ENCODE measurements at places on chromosomes 5 and 9.

DNA sequence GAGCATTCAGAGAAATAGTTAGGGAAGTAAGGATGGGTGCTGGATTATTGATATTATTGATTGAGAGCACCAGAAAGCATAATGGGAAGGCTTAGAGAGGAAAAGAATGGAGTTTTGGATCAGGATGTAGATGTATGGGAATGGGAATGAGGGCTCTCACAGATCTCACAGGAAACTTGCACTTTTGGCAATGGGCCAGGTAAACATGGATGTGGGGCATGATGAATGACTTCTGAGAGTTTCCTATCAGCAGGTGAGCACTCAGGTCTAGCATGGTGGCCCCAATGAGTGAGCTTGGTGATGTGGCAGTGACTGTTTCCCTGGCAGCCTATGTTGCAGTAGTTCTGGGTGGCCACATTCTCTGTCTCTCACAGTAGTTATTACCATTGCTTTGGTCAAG is 283.8 kb downstream of the FBXL7 start:
- no peak for DNase-seq

DNA sequence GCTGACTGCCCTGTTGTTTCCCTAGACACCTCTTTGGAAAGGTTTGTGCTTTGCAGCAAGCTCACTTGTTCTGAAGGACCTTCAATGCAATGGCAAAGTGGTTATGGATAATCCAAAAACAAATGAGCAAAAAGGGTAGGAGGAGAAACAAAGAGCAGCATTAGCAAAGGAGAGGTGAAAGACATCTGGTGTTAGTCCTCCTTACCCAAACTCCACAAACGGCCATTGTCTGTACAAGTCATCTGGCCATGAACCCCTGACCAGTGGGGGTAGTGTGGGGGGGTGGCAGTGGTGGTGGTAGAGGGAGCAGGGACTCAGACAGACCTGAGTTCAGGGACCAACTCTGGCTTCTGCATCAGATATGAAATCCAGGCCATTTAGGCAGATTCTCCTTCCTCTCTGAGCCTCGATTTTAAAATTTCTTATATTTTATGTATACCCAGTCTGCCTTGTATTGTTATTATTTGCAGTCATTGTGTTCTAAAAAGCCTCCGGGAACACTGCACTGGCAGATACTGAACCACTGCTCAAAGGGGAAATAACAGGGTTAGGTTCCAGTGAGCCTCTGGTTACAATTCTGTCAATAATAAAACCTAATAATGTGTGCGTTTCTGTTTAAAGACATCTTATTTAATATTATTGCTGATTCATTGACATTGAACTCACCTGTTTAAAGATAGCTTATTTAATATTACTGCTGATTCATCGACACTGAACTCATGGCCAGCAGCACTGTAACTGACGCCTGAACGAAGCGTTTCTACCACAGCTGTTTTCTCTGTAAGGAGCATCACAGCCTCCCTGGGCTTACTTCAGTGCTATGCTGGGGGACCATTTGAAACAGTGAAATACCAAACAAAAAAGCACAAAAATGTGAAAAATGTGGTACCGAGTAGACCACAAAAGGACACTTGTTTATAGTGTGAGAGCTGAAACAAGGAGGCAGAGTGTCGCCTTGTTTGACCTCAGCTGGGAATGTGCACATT is 156.0 kb downstream of the SEC61B start:
- DNase-seq: peak; percentile 16

- no peak for DNase-seq
Observed at GRCh38 chr5:155834271-155834975, 492.5 kb upstream of the SGCD start.

GRCh38 chr5:131973089-131973712 is 27.7 kb upstream of the MEIKIN start:
- DNase-seq: no peak

GRCh38 chr5:53969176-53969730 is 341.1 kb downstream of the ARL15 start:
- no peak for DNase-seq
